ENCODE measurements at places on chromosomes 2 and 18.
A peak's percentile ranks its signal among the peaks of the same experiment; 100 is the strongest.

GRCh38 chr2:65057391-65058052 is 1.3 kb downstream of the CEP68 start:
- peak; percentile 60 for DNase-seq

GRCh38 chr2:121485039-121485438 is 45.6 kb upstream of the RNU4ATAC start:
- no peak for DNase-seq

DNA sequence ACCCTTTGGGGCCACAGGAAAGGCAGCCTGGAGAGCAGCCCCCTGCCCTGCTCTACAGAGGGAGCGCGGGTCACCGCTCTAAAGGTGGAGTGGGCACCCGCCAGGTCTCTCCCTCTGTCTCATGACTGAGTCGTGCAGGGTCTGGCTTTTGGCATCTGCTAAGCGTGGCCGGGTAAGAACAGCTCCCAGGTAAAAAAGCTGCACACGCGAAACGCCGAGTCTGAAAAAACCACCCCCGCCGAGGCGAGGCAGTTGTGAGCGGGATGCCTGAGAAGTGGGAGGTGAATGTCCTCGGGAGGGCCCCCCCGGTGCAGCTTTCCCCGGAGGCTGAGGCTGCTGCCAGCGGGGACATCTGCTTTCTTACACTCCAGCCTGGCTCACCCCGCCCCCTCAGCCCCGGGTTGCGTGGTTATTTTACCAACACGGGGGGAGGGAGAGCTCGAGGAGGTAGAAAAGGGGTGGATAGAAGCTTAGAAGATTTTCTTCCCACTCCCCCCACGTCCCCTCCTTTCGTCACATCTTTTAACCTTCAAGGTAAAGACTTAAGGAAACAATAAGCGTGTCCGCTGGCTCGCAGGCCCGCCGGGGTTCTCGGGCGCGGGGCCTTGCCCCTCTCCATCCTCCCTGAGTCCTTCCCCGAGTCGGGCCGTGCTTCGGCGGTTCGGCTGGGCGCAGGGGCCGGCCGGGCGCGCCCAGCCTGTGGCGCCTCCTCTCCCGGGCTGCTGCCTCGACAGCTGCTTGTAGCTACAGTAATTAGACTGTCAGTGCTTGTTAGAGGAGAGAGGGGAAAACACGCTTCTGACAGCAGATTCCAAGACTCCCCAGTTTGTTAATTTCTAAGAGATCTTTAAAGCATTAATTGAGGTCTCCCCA is 70.6 kb upstream of the PSMD14 start:
- DNase-seq, result peak; percentile 35

- no peak for DNase-seq
Measured at GRCh38 chr2:222208010-222208690, 90.6 kb downstream of the PAX3 start.

- DNase-seq, result no peak
Measured at GRCh38 chr18:37247497-37248161, 318.0 kb downstream of the CELF4 start.

GRCh38 chr2:194301946-194302345 is 1355.1 kb upstream of the SLC39A10 start:
- DNase-seq, result no peak

DNA sequence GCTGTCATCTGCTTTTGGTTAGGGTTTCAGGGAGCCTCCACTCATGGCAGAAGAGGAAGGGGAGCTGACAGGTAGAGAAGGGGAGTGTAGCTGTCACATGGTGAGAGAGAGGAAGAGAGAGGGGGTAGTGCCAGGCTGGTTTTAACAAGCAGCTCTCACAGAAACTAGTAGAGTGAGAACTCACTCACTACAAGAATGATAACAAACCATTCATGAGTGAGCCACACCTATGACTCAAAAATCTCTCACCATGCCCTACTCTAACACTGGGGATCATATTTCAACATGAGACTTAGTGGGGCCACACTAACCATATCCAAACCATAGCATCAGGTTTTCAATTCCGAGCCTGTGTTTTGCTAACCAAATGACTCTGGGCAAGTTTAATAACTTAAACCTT is 274.9 kb upstream of the VWC2L start:
- DNase-seq, result no peak

DNA sequence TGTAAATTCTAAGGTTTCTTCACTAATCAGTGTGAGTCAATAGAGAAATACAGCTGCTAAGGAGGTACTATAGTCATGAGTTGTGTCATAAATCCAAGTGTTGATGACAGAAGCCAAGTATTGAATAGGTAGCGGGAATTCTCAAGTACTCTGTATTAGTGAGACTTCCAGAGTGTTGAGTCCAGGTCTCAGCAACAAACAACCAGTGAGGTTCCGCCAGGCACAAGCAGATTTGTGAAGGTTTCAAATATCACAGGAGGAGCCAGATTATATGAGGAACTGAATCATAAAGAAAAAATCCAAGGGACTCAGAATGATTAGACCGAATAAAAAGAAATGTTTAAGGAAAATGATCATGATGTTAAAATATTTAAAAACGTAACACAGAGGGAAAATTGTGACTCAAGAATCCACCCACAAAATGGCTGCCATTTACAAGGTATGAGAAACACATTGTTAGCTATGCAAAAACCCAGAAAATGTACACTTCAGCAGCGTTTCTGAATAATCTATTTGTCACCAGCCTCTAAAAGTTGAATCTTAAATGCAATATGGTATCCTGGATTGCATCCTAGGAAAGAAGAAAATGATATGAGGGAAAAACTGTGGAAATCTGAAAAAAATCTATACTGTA is 27.3 kb upstream of the EVA1A start:
- DNase-seq, result no peak

DNA sequence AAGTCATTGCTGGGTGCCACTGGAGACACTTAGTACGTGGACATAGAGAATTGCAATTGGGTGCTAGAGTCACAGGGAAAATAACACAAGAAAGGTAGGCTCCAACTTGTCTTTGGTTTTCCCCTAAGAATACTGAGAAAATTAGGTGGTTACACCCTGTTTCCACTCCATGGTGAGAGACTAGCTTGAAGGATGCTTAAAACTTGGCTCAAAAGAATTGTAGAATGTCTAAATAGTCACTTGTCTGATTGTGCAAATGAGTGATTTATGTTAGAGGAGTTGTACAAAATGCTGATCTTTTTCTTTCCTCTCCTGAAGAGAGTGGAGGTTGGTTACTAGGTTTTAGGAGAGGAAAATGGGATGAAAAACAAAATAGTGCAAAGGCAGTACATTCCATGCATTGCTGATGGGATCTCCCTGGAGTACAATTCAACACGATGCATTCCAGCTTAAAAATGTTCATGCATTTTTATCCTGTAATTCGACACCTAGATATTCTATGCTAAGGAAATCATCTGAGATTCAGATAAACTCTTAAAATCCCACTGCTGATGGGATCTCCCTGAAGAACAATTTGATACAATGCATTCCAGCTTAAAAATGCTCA is 2.2 kb upstream of the SERPINB12 start:
- no peak for DNase-seq

GRCh38 chr2:7348761-7349160 is 431.5 kb downstream of the RNF144A start:
- no peak for DNase-seq

GRCh38 chr2:232857158-232857563 is 12.9 kb upstream of the SNORC start:
- DNase-seq, result no peak

Measured in stimulated activated CD4-positive, alpha-beta T cell treated with anti-CD3 and anti-CD28 coated beads, Interleukin-1b, Interleukin-23, amount 100 ng/mL, for 48 hours (primary cell).